Stimulated activated CD4-positive, alpha-beta T cell treated with anti-CD3 and anti-CD28 coated beads, Interleukin-1b, Interleukin-23, amount 100 ng/mL, for 48 hours (primary cell): ENCODE measurements at places on chromosomes 2 and 18.

DNA sequence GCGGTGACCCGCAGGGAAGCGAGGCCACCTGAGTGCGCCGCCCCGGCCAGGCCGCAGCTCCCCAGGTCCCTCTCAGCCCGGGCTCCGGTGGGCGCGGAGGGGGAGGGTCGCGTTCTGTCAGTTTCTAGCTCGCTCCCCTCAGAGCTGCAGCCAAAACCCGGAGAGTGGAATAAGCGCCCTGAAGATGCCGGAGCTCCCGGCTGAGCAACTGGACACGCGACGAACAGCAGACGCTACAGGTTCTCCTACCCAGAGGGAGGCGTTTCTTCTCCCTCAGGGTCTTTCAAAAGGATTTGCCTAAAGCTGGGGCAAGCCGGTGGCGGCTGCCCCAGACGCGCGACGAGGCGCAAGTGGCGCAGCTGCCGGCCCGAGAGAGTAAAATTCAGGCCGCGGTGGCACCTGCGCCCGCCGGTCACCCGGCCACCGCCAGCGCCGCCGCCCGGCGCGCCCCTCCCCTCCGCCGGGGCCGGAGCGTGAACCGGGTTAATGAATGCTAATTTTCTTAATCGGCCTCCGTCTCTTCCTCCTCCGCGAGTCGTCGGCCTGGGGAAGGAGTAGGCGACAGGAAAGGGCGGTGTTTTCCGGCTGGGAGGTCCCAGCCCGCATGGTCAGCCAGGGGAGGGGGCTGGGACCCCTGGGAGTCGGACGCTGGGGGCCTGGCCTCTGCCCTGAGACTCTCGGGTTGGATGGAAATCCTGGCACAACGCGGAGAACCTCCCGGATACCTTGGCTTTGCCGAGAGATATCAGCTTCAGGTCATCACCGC is 845 bp upstream of the CDC42EP3 start:
- DNase-seq: peak; percentile 58

GRCh38 chr2:40178971-40179370 is 272.9 kb downstream of the SLC8A1 start:
- DNase-seq: peak; percentile 2

- DNase-seq: no peak
Measured at GRCh38 chr2:173713904-173714555, 251.1 kb downstream of the SP3 start.

GRCh38 chr2:10096641-10097040 is 16.4 kb upstream of the CYS1 start:
- DNase-seq: no peak

- no peak for DNase-seq
Measured at GRCh38 chr2:145184741-145185651, 665.1 kb upstream of the ZEB2 start.

- no peak for DNase-seq
Measured at GRCh38 chr2:217740756-217741155, 262.0 kb downstream of the TNS1 start.

DNA sequence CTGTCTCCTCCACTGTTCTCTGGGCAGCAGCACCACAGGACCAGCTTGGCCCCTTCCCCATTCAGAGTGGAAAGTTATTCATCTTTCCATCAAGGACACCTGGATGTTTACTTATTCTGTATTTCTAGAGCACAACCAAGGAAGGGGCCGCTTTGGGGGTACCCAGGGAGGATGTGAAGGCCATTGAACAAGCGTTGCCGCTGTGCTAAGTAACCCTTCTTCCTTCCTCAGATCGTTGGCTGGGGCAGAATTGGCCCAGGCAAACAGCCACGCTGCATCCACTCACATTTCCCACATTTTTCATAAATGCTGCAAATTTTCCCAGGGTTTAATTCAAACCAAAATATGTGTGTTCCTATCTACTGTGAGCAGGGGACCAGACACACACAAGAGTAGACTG is 76.2 kb upstream of the NPAS2 start:
- no peak for DNase-seq

DNA sequence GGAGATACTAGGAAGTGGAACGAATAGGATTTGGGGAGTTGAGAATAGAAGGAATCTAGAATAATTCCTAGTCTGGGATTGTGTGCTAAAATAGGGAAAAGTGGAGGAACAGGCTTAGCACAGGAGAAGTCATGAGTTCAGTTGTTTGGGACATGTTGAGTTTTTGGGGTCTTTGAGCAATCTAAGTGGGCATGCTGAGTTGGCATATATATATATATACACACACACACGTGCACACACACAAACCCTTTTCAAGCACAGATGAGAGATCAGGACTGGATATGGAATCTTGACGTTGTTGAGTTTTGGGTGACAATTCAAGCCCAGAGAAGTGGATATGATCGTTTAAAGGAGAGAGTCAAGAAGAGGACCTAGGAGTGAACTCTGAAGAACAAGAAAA is 168.2 kb upstream of the CHST9 start:
- no peak for DNase-seq

GRCh38 chr2:1781291-1782080 is 37.2 kb upstream of the PXDN start:
- DNase-seq: peak; percentile 38

DNA sequence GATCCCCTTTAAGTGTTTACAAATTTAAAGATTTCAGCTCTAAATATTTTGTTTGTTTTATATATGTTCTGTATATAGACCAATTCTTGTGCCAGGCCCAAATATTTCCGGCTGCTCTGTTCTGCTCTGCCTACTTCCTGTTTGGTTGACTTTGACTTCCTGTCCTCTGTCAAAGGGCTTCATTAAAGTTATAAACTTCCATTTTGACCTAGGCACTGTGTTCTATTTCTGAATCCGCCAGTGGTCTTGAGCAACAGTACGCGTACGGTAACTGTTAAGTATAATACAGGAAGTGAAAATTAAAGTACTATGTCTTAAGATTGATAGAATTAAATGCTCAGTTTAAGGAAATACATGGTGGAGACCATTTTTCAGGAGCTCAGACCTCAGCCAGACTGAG is 13.5 kb upstream of the REL start:
- DNase-seq: peak; percentile 19

GRCh38 chr18:66872277-66872676 is 268.4 kb upstream of the CDH19 start:
- DNase-seq: no peak

DNA sequence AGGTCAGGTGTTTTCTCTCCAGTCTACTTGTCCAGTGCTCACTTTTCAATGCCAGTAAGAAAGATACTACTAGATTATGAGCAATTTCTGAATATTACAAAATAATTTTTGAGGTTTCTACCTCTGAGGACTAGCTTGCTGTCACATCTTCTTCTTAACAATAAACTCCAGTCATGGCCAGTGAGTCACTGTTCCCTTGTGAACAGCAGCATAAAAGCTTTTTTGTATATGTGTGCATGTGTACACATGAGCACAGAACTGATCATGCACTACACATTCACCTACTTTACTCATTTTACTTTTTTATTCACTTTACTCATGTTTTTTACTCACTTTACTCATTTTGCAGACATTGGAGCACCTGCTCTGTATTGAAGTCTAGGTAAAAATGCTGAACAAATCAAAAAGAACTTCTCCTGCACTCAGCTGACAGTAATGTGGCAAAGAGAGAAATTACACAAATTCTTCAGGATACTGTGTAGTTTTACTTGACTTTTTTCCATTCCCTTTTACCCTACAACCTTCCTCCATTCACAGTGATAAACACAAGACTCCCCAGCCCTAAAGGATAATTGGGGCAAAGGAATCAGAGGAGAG is 28.0 kb downstream of the ST6GAL2 start:
- no peak for DNase-seq
